ENCODE measurements at places on chromosomes 12 and 14.

DNA sequence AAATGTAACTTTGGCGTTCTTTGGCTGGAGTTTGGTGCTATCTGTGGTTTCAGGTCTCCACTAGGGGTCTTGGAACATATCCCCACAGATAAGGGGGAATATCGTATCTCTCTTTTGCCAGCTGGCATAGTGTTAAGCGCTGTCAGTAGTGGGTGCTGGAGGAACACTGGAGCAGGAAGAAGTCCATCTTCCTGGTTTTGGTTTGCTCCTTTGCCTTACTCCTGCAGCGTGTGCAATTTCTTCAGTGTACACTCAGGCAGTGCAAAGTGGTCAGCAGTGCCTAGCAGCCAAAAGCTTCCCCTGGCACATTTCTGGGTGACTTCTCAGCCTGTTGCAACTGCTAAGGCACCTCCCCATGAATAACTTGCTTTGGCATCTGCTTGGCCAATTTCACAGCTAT lies 11.7 kb upstream of the RIPK3 start:
- peak; percentile 25 for DNase-seq

DNA sequence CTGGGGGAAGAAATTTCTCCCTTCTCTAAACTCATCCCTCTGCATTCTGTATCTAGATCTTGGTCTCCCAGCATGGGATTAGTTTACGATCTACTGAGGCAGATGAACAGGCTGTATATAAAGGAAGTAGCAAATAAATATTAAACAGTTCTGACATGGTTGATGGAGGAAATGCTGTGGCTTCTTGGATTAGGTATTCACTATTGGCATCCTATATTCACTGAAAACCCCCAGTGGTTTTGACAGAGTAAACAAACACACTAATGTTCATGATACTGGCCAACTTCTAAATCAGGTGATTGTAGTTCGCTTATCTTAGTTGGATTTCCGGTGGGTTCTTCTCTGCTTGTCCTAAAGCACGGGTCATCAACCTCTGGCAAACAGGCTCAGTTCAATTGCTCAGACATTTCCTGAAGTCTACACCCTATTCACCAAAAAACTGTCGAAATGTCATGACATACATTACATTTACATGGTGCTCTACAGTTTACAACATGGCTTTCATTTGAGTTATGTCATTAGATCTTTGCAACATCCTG lies 433.9 kb downstream of the EGLN3 start:
- DNase-seq = no peak

GRCh38 chr12:46271863-46272262 lies 3.0 kb upstream of the SLC38A1 start:
- DNase-seq = no peak

GRCh38 chr12:51846271-51846691 lies 2.2 kb downstream of the FIGNL2 start:
- no peak for DNase-seq

DNA sequence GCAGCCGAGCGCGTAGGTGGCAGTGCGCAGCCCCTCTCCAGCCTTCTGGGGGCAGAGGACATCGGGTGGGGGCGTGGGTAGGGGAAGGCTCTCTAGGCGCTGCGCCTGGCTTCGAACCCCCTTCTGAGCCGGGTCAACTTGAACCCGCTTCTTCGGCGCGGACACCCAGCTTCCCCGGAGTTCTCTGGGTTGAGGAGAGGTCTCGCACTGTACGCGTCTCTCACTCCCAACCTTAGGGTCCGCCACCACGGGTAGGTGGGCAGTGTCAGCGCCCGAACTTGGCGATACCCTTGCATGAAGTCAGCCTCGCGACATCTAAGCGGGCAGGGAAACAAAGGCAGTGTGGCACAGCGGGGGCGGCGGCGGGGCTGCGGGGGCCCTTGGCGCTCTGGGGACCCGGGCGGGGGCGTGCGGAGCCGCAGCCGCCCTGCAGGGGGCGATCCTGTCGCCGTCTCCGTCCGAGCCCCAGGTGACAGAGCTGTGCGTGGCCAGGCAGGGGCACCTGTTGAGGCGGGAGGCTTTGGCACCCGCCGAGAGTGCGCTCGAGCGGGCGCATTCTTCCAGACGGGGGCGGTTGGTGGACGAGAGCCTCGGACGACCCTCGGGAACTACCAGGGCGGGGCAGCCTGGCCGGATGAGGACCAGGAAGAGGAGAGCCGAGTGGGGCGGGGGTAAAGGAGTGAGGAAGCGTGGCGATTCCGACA lies 1.1 kb downstream of the GALNT16 start:
- DNase-seq = no peak

DNA sequence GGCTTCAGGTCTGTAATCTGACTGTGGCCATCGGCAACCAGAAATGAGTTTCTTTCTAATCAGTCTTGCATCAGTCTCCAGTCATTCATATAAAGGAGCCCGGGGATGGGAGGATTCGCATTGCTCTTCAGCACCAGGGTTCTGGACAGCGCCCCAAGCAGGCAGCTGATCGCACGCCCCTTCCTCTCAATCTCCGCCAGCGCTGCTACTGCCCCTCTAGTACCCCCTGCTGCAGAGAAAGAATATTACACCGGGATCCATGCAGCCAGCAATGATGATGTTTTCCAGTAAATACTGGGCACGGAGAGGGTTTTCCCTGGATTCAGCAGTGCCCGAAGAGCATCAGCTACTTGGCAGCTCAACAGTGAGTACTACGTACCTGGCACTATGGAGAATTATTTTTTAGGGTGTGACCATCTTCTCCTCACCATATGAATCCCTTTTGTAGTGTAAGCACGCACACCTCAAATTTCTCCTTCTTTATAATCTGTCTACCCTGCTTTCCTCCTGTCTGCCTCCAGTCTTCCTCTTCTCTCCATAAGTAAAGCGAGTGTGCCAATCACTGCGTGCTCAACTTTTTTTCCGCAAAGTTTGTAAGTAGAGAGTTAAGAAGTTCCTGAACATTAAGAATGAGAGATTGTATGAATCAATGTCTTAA lies at the start of gene TPH2:
Gene TPH2, plus strand, starts transcription at position 118 of the 658 bp plus-strand sequence. Its CDS starts 142 bp downstream, at position 260.
- DNase-seq = peak; percentile 32

DNA sequence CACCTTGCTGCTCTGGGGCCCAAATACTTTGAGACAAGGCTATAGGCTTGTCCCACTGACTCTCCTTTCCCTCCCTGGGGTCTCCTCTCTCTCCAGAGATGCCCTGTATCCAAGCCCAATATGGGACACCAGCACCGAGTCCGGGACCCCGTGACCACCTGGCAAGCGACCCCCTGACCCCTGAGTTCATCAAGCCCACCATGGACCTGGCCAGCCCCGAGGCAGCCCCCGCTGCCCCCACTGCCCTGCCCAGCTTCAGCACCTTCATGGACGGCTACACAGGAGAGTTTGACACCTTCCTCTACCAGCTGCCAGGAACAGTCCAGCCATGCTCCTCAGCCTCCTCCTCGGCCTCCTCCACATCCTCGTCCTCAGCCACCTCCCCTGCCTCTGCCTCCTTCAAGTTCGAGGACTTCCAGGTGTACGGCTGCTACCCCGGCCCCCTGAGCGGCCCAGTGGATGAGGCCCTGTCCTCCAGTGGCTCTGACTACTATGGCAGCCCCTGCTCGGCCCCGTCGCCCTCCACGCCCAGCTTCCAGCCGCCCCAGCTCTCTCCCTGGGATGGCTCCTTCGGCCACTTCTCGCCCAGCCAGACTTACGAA lies 3.1 kb downstream of the NR4A1 start:
- no peak for DNase-seq

DNA sequence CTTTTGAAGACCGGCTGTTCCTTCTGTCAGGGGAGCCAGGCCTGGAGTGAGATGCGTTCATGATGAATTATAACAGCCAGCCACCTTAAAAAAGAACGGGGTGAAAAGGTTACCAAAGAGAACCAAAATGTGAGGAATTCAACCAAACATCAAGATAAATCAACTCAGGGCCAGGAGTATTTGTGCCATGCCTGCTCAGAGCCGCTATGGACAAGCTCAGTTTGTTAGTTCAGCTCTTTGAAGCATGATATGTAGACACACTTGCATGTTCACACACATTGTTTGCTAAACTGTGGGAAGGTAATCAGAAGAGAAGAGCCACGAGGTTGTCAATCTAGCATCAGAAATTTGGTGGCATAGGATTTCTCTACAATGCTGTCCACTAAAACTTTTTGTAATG lies 367.4 kb upstream of the TBX3 start:
- DNase-seq = no peak
